Chondrocyte (in vitro differentiated cells): ENCODE measurements at places on chromosomes 11 and 22.

- no peak for DNase-seq
- H3K4me3 ChIP-seq = peak overlapping the region; percentile 48
- H3K36me3 ChIP-seq = peaks cover 15% of the 10 kb centered on the region
These were observed 23.3 kb upstream of the SERPIND1 start for GRCh38 chr22:20750461-20751184.

DNA sequence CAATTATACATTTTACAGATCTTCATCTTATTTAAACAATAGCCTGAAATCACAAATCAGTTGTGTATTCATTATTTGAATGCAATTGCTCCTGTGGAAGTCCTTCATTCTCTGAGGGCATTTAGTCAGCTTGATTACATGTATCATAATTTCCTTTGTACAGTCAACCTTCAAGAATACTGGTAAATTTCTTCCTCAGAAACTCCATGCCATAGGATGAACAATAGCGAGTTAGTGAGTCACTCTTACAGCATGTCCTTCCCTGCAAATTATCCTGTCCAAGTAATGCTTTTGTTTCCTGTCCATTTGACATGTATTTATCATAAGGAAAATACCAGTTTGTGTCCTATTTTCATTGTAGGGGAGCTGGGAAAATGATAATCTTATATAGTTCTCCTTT, 3.8 kb downstream of the OR10S1 start:
- H3K27me3 ChIP-seq = peaks cover 3% of the 10 kb centered on the region
- no peak overlapping the region for H3K4me3 ChIP-seq
- H3K36me3 ChIP-seq = no peaks in the 10 kb centered on the region
- no peak overlapping the region for H3K27ac ChIP-seq

- no peaks in the 10 kb centered on the region for H3K27me3 ChIP-seq
- no peak overlapping the region for H3K4me3 ChIP-seq
- no peak for DNase-seq
- no peak overlapping the region for H3K27ac ChIP-seq
- peaks cover 2% of the 10 kb centered on the region for H3K36me3 ChIP-seq
These were observed 58.8 kb downstream of the APOL3 start for GRCh38 chr22:36101756-36102155.

DNA sequence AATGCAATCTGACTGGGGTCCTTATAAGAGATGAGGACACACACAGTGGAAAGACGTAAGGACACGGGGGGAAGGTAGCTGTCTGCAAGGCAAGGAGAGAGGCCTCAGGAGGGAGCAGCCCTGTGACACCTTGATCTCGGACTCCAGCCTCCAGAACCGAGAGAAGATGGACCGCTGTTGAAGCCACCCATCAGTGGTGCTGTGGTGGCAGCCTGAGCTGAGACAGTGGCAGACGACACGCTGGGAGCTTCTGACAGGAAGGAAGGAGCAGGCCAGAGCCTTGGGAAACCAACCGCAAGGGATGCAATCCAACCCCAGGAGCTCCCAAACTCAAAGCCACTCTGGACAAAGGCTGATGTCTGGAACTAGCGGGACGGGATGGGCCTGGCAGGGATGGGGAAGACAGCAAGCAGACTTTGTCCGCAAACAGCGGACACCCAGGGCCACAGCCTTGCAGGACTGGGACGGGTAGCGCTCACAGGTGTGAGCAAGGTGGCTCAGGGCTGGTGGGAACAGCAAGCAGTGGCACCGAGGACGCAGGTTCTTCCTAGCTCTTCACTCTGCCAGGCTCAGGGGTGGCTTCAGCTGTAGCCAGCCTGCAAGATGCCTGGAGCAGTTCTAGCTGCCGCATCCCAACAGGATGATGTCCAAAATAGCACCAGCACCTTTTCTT, 10.9 kb downstream of the LTO1 start:
- no peaks in the 10 kb centered on the region for H3K4me1 ChIP-seq
- H3K4me3 ChIP-seq = no peak overlapping the region
- DNase-seq = peak; percentile 47
- H3K36me3 ChIP-seq = peaks cover 9% of the 10 kb centered on the region
